ENCODE measurements at places on chromosomes 6 and 20.
A peak's percentile ranks its signal among the peaks of the same experiment; 100 is the strongest.

DNA sequence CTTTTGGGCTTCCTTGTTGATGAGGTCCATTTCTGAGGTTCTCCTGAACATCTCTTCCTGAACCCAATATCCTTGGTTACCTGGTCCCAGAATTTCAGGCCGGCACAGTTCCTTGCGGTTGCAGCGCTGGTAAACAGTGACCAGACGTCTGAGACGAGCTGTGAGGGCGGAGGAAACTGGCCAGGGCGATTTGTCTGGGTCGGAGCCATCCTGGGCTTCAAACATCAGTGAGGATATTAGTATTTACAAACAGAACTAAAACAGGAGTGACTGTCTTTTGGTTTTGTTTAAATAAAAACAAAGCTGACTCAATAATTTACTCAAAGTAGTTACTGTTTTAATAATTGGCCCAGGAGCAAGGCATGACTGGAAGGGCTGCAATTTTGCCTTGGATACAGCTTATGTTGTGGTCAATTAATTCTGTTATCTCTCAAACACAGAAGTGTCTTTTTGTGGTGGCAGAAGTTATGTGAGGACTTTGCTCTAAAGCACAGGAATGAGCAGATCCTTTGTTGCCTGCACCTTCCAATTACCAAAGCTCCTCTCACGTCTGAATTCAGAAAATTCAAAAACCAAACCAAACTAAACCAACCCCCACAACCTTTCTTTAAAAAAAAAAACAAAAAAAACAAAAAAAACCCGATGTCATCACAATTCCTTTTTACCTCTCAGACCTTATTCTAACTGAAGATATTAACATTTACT is 58.7 kb upstream of the EMILIN3 start:
- DNase-seq: no peak

DNA sequence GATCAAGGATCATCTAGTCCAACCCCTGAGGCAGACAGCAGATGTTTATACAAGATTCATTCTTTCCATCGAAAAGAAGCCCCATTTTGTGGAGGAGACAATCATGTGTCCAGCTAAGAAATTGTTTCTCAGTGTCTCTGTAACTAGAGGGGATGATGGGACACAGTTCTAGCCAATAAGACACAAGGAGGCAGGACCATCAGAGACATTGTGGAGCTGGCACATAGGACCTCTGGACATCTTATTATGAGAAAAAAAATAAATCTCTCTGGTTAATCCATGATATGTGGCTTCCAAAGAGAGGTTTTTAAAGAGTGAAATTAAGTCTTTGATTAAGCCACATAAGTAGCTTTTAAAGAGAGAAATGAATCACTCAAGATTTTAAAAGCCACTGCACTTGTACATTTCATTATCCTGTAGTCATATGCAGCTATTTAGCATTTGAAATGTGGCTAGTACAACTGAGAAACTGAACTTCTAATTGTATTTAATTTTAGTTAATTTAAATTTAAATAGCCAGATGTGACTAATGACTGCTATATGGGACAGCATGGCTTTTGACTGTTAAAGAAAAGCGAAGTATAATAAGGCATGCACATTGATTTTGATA is 176.8 kb downstream of the TASP1 start:
- no peak for DNase-seq

GRCh38 chr6:84912472-84913322 is 148.3 kb upstream of the TBX18 start:
- DNase-seq: no peak

DNA sequence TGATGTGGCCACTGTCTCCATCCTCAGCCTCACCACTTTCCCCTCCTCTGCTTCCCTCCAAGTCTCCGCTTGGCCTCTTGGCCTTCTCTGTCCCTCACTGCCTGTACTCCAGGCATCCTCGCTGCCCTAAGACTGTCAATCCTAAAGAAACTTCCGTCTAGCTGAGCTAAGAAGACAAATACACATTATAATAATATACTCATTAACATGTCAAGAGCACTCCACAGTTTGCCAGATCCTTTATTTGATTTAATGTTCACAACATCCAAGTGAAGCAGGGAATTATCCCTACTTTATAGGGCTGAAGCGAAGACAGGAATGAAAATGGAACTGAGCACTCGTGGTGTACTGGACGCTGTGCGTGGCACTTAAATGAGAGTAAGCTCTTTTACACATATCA is 72.4 kb upstream of the SLC22A23 start:
- DNase-seq: no peak

- no peak for DNase-seq
Observed at GRCh38 chr6:125255201-125255600, 46.6 kb downstream of the HDDC2 start.

- DNase-seq: no peak
Observed at GRCh38 chr6:150567380-150567779, 32.3 kb upstream of the PLEKHG1 start.

GRCh38 chr6:151313066-151313491 is 73.3 kb downstream of the AKAP12 start:
- DNase-seq: peak; percentile 93

GRCh38 chr20:18979132-18979531 is 165.5 kb downstream of the SCP2D1 start:
- no peak for DNase-seq

GRCh38 chr6:6006428-6007365 is at the start of gene NRN1:
Gene NRN1, minus strand, starts transcription at chr6:6006925. Its CDS starts 176 bp downstream, at chr6:6006749.
- DNase-seq: peak; percentile 52

GRCh38 chr6:108453601-108454185 is 107.0 kb upstream of the FOXO3 start:
- DNase-seq: no peak

GRCh38 chr6:29656157-29656556 is 735 bp upstream of the MOG start:
- no peak for DNase-seq

DNA sequence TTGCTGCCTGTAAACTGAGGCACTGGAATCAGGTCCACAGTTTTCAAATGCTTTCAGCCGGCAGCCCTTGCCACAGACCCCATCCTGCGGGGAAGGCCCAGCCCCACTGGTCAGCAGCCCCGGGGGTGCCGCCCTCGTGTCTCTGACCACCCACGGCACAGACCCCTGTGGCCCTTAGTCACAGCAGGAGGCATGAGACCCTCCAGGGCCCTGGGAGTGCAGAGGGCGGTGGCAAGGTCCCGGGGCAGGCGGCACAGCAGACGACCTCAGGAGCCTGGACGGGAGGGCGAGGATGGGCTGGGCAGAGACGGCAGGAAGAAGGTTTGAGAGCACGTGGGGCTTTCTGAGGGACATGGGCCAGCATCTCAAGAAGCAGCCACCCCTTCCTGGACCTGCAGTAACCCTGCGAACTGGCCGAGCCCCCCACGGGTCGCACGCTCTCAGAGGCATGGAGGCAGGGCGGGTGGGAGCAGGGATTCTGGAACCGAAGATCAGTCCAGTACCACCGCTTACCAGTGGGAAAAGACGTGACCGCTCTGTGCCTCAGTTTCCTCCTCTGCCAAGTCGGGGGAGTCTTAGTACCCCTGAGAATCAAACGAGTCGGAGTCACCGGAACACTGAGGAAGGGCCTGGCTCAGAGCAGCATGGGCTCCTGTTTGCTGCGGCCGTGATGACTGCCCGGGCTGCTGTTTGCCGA is 140.7 kb downstream of the TAF4 start:
- DNase-seq: no peak
